ENCODE measurements at places on chromosomes 13 and 19. TPM values are rescaled to one million over a fixed set of nuclear protein-coding genes. Genes with fewer than 3 reads are reported as not detected.

DNA sequence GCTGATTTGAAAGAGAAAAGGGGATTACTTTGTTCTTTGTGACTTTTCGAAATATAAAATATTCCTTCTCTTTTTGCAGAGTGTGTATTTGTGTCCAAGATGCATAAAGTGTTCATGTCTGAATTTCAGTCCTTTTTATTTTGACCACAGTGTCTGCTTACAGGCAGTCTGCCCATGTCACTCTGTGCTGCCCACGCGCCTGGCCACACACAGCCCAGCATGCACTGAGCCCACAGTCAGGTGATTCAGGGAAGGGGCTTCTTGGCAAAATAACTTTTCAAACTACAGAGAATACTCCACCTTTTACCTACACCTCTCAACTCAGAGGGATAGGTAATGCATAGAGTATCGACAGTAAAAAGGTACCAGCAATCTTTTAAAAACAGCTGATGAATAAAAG lies 142.5 kb upstream of the TRPC4 start:
- H3K4me1 ChIP-seq, result no peaks in the 10 kb centered on the region
- H3K27me3 ChIP-seq, result no peaks in the 10 kb centered on the region
- H3K4me3 ChIP-seq, result no peak overlapping the region
- H3K27ac ChIP-seq, result no peak overlapping the region
- no peak for DNase-seq

DNA sequence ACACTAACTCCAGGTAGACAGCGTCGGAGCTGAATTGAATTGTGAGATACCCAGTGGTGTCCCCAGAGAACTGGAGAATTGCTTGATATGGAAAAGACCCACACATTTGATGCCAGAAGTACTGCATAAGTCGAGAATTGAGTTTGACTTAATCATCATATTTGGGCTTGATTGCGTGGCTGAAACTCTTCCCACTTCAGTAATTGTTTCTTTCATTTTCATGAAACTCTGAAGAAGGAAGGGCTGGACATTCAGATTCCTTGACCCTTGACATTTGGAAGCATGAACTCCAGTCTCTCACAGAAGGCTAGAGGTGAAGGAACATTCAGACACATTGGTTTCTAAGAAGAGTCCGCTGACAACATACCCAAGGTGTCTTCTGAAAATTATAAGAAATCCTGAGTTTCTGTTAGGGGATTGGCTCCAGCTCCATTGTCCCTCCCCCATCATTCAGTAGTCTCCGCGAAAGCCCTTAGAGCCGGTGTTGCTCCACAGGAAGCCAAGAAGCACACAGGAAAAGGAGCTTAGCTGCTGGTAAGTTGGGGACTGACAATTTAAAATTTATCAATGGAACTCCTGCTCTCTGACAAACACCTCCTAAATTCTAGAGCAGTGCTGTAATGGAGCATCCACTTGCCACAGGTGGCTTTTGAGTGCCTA lies at the start of gene FPR2:
Gene FPR2, plus strand, starts transcription at position 484 of the 660 bp plus-strand sequence. CDS start 7,479 bp downstream, outside the sequence.
- no peak within 1 kb of the TSS for H3K4me3 ChIP-seq
- no peaks in the 10 kb centered on the region for H3K4me1 ChIP-seq
- DNase-seq, result no peak
- no peaks in the 10 kb centered on the region for H3K36me3 ChIP-seq
- H3K27me3 ChIP-seq, result no peaks in the 10 kb centered on the region

ZNF160 gene
- total RNA-seq, result 26.0 TPM

OR4F17 gene
- total RNA-seq, result not detected

YJEFN3 gene
- total RNA-seq, result 19.3 TPM

SYDE1 gene
- 30.4 TPM for total RNA-seq

DNA sequence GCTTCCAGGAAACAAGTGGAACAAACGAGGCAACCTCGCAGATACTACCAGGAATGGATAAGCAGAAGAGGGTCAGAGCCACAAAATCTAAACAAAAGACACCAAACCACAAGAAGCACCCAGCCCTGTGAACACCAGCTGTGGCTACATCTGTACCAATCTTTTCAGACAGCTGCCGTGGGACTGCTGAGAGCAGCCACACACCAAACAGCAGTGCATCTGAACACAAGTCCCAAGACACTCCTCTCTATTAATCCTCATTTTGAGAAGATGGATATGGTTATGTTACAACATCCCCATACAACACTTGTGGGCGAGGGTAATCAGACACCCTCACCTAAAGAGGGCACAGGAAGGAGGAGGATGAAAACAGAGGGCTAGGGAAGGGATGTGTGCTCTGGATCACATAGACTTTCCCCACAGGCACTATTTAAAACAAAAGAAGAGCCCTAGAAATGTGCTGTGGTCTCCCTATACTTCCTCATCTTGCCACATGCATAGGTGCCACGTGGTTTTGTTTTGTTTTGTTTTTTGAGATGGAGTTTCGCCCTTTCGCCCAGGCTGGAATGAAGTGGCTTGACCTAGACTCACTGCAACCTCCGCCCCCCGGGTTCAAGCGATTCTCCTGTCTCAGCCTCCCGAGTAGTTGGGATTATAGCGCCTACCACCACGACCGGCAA lies 41.6 kb upstream of the ZNF14 start:
- no peaks in the 10 kb centered on the region for H3K36me3 ChIP-seq
- H3K4me3 ChIP-seq, result no peak overlapping the region
- H3K27ac ChIP-seq, result no peak overlapping the region

DNA sequence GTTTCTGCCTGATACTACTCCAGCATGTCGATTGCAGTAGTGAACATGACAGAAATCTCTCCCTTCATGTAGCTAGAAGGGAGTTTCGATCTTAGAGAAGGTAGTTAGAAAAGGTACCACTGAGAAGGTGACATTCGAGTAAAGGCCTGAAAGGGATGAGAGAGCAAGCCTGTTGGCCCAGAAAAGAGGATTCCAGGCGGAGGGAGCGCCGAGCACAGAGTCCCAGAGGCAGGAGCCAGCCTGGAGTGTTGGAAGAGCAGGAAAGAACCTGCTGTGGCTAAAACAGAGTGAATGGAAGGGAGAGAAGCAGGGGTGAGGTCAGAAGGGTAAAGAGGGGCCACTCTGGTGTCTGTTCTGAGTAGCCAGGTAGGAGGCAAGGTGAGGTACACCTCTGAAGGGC lies 52.5 kb downstream of the GARRE1 start:
- DNase-seq, result no peak
- H3K4me3 ChIP-seq, result no peak overlapping the region
- H3K4me1 ChIP-seq, result peaks cover 17% of the 10 kb centered on the region
- H3K36me3 ChIP-seq, result no peaks in the 10 kb centered on the region

COMP gene
- 0.09 TPM for total RNA-seq

GRCh38 chr19:47509973-47510372 lies 4.9 kb downstream of the NAPA start:
- H3K4me3 ChIP-seq, result peak overlapping the region; percentile 78
- H3K4me1 ChIP-seq, result peaks cover 61% of the 10 kb centered on the region
- DNase-seq, result peak; percentile 90
- no peaks in the 10 kb centered on the region for H3K36me3 ChIP-seq

DNA sequence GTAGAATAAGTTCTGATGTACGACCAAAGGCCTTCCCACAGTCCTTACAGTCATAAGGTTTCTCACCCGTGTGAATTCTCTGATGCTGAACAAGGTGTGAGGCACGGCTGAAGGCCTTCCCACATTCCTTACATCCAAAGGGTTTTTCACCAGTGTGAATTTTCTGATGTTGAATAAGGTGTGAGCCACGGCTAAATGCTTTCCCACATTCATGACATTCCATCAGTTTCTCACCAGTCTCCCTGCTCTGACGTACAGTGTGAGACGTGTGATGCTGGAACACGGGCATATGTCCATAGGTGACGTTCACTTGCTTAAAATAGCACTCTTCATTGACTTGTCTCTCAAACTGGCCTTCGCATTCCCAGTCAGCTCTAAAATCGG lies 31.0 kb upstream of the COX7A1 start:
- DNase-seq, result no peak
- no peak overlapping the region for H3K27ac ChIP-seq
- no peaks in the 10 kb centered on the region for H3K4me1 ChIP-seq
- H3K27me3 ChIP-seq, result no peaks in the 10 kb centered on the region
- no peak overlapping the region for H3K4me3 ChIP-seq

GRCh38 chr13:48862572-48862971 lies 113.1 kb upstream of the FNDC3A start:
- H3K4me3 ChIP-seq, result no peak overlapping the region
- H3K4me1 ChIP-seq, result no peaks in the 10 kb centered on the region
- H3K36me3 ChIP-seq, result no peaks in the 10 kb centered on the region
- H3K27ac ChIP-seq, result no peak overlapping the region
- DNase-seq, result no peak

CLDN10 gene
- total RNA-seq, result 1.5 TPM

LHB gene
- total RNA-seq, result not detected

SH2D3A gene
- 35.5 TPM for total RNA-seq

DNA sequence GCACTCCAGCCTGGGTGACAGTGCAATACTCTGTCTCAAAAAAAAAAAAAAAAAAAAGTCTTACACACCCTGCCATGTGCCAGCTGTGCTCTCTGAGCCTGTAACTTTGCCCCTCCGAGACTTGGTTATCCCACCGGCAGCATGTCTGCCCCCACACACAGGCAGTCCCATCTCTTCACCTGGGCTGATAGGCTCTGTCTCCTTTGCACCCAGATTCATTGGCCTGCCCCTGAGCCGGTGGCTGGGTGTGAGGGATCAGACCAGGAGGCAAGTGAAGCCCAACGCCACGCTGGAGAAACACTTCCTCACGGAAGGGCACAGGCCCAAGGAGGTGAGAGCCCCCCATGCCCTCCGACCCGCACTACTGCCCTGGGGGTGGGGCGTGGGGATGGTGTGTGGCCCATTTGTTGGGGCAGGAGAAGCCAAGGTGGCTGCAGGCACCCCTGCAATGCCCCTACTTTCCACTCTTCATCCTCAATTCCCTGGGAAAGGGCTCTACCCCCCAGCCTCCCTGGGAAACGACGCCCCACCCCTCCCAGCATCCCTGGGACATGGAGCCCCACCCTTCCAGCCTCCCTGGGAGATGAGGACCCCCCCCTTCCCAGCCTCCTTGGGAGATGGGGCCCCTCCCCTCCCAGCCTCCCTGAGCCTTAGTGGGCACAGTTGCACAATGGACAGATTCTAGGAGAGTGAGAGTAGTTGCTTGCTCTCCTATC lies 45.3 kb downstream of the CERS4 start:
- H3K27me3 ChIP-seq, result no peaks in the 10 kb centered on the region
- H3K36me3 ChIP-seq, result peaks cover 6% of the 10 kb centered on the region
- no peak for DNase-seq
- no peaks in the 10 kb centered on the region for H3K4me1 ChIP-seq
- no peak overlapping the region for H3K4me3 ChIP-seq
- H3K27ac ChIP-seq, result no peak overlapping the region

CD33 gene
- total RNA-seq, result 1.9 TPM

KLK7 gene
- 0.68 TPM for total RNA-seq

DNA sequence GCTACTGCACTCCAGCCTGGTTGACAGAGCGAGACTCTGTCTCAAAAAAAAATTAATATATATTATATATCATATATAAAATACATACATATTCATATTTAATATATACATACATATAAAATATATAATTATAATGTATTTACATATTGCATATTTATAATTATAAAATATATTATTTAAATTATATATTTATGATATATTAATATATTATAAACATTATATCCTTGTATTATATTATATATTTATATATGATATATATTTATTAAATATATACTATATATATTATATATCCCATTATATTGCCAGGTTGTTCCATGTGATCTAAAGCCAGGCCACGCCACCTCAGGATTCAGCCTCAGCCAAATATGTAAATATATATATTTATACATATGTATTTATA lies 9.7 kb downstream of the BRME1 start:
- no peaks in the 10 kb centered on the region for H3K4me1 ChIP-seq
- H3K4me3 ChIP-seq, result no peak overlapping the region
- no peaks in the 10 kb centered on the region for H3K36me3 ChIP-seq
- no peaks in the 10 kb centered on the region for H3K27me3 ChIP-seq
- no peak overlapping the region for H3K27ac ChIP-seq
- no peak for DNase-seq

CLEC11A gene
- 13.8 TPM for total RNA-seq

DNA sequence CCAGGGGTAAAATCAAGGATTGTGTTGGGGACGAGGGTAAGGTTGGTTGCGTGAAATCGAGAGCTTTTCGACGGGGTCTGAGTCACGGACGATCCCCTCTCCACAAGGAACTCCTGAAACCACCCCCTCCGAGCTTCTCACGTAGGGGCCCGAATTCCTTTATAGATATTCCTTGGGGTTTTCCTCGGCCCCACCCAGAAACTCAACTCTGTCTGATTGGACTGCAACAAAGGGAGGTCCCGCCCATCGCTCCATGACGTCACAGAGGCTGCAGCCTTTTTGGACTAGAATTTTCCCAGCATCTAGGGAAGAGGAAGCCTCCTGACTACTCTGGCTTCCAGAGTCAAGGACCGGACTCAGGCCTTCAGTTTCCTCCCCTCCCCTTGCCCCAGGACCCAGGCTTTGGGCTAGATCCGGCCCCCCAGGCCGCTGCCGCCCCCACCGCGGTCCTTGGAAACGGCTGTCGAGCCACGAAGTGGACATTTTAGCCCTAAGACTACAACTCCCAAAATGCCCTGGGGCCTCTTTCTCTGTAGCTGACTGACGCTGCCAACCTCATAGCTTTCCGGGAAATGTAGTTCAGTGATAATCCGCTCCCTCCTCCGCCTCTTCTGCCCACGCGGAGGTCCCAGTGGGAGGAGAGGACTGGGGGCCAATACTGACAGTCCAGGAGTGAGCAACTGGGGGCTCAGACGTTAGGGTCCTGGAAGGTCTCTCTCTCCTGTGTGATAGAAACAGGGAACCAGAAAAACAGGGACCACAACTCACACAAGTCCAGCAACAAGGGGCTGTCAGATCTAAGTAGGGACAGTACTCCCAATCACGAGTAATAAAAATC lies at the start of gene IZUMO1:
Gene IZUMO1, minus strand, starts transcription at position 172 of the 838 bp plus-strand sequence. CDS start 1,050 bp downstream, outside the sequence.
- no peak within 1 kb of the TSS for H3K27ac ChIP-seq
- H3K27me3 ChIP-seq, result no peaks in the 10 kb centered on the region
- H3K4me1 ChIP-seq, result no peaks in the 10 kb centered on the region
- H3K4me3 ChIP-seq, result no peak within 1 kb of the TSS

NCR1 gene
- total RNA-seq, result not detected

DNA sequence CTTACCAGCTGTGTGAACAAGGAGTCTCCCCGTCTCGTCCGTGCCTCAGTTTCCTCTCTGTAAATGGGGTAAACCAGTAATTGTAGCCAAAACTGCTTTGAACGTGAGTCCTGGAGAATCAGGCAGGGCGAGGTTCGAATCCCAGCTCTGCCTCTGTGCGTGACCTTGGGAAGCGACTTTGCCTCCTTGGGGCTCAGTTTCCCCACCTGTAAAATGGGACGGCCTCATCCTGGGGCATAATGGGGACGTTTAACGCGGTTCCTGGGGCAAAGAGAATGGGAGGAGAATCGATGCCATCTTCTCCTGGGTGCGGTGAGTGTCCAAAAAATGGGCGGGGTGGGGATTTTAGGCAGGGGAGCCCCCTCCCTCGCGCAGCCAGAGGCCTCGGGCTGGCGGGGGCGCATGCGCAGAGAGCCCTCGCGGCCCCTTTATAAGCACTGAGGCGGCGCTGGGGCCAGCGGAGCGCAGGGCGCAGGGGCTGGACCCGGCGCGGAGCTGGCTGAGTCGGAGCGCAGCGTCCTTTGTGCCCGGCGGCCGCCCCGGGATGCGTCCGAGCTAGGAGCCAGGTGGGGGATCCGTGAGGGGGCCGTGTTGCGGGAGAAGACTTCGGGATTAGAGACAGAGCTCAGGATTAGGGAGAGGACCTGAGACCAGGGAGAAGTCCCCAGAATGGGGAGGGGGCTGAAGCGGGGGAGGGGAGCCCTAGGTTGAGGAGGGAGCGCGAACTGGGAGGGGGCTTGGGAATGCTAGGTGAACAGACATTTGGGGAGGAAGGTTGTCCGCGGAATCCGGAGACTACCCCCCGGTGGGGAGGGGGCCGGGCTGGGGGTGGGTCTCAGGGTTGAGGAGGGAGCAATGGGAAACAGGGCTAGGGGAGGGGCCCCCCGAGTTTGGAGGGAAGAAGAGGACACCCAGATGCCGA lies at the start of gene NCAN:
Gene NCAN, plus strand, starts transcription at position 460 of the 922 bp plus-strand sequence. CDS start 4,996 bp downstream, outside the sequence.
- no peaks in the 10 kb centered on the region for H3K36me3 ChIP-seq
- no peak for DNase-seq
- H3K27me3 ChIP-seq, result peaks cover 24% of the 10 kb centered on the region
